ENCODE measurements at places on chromosomes 11 and 22.
A peak's percentile ranks its signal among the peaks of the same experiment; 100 is the strongest.

DNA sequence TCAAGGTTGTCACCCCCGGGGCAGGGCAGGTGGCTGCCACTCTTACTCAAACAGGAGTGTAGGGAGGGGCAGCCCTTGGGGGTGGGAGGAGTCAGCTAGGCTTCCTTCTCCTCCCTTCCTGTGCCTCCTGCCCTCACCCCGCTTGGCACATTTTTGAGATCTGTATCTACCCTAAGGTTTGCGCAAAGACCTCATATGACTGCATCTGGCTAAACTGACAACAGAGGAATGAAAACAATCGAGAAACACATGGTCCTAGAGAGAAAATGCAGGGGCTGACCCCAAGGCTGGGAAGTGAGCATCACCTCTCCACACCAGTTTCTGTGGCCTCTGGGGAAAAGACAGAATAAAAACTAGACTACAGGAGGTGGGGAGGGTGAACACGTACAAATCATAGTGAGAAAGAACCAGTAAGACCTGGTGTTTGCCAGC is 28.1 kb downstream of the IGSF9B start:
- DNase-seq: peak; percentile 35

DNA sequence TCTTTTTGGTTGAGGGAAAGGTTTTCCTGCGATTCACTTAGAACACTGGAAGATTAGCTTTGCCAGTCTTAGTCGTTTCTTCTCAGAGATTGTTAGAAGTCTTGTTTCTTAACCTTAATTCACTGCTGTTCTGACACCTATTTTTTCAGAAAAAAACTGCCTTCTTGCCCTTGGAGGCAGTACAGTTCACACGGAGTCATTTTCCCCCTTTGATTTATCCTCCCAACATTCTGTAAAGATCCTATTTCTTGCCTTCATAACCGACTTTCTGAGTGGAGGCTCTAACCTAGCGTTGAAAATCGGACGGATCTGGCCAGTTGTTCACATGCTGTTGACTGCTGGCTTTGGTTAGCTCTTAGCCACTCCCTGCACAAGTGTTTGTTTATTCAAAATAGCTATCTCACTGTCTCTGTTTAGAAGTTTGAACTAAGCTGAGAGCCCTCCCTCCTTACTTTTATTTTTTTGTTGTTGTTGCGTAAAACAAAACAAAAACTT is 737 bp downstream of the BCL2L13 start:
- no peak for DNase-seq

- no peak for DNase-seq
Observed at GRCh38 chr11:58391879-58392278, 14.8 kb downstream of the OR5B3 start.

DNA sequence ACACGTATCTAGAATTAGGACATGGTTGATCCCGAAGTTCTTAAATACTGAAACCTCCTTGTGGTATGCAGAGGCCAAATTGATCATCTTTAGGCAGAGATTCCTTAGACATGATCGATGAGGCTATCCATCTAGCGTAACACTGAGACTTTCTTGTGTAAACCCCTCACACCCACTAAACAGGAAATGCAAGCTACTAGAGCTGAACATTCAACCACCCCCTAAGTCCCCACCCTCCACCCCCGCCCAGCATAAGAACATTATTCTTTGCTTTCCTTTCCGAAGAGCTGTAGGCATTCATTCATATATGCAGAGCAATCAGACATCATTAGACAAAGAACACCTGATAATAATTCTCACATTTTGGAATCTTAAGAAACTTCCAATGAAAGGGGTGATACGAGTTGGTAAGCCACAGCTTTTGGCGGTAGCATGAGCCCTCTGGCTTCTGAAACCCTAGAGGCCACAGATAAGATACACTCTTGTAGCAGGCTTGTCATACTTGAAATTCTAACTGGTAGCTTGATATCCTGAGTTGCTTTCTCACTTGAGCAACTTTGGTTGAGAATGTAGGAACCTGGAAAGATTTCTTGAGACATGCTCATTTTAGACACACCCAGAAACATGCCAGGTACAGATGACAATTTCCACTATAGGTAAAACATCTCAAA is 42.2 kb downstream of the FLI1 start:
- no peak for DNase-seq

GRCh38 chr22:29380032-29380781 is 8.2 kb downstream of the AP1B1 start:
- no peak for DNase-seq

DNA sequence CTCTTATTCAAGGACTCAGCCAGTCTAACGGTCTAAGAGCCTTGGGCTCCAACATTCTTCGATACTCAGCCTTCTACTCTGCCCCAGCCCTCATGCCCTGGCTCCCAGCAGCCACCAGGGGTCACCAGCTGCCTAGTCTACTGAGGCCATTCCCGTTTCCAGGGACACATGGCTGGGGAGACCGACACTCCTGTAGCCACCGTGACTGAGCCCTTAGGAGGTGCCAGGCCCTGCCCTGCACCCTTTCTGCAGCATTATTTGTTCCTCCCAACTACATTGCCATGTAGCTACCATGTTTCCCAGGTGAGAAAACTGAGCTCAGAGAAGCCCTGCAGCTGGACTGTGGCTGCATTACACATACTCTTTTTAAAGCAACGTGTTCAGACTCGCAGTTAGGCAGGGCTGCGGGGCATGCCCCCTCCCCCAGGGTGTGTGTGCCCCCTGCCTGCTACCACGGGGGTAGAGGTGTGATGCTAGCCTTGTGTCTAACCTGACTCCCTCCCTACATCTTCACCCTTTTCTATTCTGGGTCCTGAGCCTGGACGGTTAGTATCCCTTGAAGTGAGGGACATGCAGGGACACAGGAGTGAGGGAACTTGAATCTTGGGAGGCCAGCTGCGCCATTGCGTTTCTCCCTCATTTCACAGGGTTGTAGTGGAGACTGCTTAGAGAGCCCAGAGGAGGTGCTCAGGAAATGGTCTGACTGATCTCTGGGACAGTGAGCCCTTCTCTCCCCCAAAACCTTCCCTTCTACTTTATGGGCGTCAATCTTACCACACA is 17.5 kb downstream of the ATG16L2 start:
- peak; percentile 41 for DNase-seq

- no peak for DNase-seq
Observed at GRCh38 chr11:72955466-72955865, 141.3 kb downstream of the ATG16L2 start.

GRCh38 chr11:61362542-61362875 is 335 bp downstream of the TMEM138 start:
- no peak for DNase-seq

DNA sequence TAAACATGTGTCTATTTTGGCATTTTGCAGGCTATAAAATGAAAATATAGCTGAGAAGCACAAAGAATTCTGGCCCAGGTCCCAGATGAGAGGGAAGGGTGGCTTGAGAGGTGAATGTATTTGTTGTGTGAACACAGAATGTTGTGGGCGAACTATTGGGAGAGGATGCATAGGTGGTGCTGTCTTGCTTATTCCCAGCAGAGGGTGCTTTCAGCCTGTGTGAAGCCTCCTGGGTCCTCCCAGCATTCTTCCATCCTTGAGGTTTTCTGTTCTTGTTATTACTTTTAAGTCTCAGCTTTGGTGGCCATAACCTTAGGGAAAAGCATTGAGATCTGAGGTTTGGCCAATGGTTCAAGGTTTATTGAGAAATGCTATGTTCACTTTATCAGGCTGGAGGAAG is 108.7 kb upstream of the SNX19 start:
- no peak for DNase-seq

- no peak for DNase-seq
Observed at GRCh38 chr11:33057284-33057683, 17.9 kb downstream of the TCP11L1 start.

- DNase-seq: no peak
Observed at GRCh38 chr22:49515475-49515874, 312.2 kb downstream of the BRD1 start.

DNA sequence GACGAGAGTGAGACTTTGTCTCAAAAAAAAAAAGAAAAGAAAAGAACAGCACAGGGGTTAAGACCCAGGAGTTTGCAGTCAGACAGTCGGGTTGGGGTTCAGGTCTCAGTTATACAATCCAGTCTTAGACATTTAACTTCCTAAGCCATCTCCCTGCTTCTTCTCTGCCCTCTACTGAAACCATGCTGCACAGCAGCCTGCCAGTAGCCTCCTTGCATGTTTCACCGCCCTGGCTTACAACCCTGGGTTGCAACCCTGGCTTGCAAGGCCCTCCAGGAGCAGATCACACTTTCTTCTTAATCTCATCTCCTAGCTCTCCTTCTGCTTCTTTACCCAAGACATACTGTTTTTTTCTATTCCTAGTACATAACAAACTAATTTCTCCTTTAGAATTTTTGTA is 5.9 kb upstream of the B3GAT3 start:
- DNase-seq: no peak

- no peak for DNase-seq
Observed at GRCh38 chr11:7307836-7308235, 56.1 kb downstream of the SYT9 start.

DNA sequence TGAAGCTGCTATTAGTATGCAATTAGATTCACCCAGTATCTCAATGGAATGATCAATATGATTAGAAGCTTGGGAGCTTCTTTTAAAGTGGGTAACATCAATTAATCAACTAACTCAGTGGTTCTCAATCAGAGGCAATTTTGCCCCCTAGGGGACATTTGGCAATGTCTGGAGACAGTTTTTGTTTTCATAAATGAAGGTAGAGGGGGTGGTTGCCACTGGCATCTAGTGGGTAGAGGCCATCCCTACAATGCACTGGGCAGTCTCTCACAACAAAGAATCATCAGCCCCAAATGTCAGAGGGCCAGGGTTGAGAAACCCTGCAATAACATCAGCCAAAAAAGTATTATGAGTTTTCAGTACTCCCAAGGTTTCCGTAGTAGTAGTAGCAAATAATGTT is 5.9 kb upstream of the AMOTL1 start:
- DNase-seq: no peak

DNA sequence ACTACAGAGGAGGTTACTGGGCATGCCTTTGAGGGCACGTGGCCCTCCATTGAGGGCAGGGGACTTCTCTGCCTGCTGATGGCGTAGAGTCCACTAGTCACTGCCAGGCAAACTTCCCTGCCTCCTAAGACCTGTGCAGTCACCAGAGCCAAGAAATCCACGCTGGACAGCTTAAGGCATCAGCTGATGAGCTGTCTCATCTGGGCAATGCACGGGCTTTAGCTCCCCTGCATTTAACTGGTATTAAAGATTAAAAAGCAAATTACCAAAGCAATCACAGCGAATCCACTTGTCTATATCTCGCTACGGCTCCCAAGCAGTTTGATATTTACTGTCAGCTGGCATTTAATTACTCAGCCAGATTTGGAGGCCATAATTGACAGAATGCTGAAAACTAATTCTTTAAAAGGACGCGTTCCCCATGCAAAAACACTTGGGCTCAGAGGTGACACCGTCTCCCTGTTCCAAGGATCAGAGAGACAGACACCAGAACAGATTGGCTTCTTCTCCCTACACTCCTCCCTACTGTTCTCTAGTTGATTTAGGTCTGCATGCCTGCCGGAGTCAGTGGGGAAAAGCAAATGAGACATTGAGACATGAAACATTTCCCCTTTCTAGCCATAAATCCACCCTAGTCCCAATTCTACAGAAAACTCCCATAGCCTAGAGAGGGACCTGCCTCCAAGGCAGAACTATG is 68.5 kb downstream of the SPATA19 start:
- no peak for DNase-seq

- DNase-seq: no peak
Observed at GRCh38 chr11:5564259-5565019, 16.1 kb upstream of the OR52H1 start.

GRCh38 chr11:47431356-47432083 is 5.3 kb upstream of the PSMC3 start:
- DNase-seq: no peak
